Activated CD4-positive, CD25-positive, alpha-beta regulatory T cell treated with anti-CD3 and anti-CD28 coated beads, Interleukin-2, amount 50 U/mL, for 16 hours (primary cell): ENCODE measurements at places on chromosomes 7 and 10.

DNA sequence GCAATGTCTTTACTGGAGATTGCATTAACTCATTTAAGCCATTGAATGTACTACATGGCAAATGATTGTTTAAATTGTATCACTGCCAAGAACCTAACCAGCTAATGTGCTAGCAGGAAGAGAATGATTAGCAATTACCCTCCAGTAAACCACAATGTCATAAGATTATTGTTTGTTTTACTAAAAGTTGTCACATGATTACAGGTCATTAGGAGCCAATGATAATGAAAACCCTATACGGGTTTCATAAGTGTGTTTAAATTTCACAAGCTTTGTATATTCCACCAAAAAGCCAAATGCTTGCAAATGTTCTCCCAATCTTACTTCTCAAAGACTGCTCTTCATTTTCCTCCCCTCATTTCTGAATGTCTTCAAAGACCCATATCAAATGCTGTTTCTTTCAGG lies 76.5 kb upstream of the PPP1R3C start:
- no peak for DNase-seq

GRCh38 chr10:96507044-96507443 lies 6.7 kb downstream of the TLL2 start:
- DNase-seq: no peak

GRCh38 chr7:141433698-141434097 lies 117.5 kb upstream of the AGK start:
- DNase-seq: no peak

DNA sequence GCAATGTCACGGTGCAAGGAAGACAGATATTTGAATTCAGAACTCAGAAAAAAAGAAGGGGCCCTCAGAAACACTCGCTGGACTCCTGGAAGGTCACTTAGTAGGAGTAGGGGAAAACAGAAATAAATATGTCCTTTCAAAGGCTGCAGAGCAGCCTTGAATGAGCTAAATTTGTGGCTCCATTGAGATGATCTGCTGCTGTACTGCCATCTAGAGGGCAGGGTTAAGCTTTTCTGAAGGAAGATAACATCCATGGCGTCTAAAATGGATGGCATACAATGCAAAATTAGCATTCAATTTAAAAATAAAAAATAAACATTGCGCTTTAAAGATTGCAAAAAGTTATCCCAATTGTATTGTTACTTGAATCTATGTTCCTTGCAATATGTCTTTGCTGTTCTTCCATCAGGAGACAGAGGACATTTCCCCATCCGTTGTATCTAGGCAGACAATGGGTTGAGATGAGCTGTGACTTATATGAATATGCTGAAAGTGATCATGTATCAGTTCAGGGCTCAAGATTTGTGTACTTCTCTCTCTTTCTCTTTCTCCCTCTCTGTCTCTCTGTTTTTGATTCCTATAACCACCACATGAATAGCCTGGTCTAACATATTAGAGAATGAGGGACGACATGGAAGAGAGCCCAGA lies 642.2 kb downstream of the SH2D4B start:
- no peak for DNase-seq

- no peak for DNase-seq
These were observed 144.0 kb upstream of the ASAH2 start for GRCh38 chr10:50395271-50395670.

GRCh38 chr10:77392851-77393250 lies 244.8 kb downstream of the KCNMA1 start:
- no peak for DNase-seq

DNA sequence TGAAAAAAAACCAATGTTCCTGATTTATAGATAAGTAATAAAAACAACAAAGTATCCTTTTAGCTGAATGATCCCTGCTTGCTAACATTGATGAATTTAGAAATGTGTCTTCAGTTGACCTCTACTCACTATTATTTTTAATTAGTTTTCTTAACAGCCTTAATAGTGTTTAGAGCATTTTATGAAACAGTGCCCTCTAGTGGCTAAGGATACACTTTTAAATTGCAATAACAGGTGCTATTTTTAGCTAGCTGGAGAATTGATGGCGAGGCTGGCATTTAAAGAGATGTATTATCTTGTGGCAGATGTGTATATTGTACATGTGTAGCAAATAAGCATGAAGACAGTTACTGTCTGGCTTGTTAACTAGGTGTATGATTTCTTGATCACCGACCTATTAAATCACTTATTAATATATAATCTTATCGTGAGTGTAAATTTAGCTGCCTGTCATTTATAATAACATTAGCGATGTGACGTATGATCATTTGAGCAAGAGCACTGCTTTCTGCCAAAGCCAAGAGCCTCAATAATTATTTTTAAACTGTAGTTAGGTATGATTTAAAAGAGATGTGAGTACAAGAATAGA lies 451.9 kb downstream of the DPP6 start:
- DNase-seq: no peak

DNA sequence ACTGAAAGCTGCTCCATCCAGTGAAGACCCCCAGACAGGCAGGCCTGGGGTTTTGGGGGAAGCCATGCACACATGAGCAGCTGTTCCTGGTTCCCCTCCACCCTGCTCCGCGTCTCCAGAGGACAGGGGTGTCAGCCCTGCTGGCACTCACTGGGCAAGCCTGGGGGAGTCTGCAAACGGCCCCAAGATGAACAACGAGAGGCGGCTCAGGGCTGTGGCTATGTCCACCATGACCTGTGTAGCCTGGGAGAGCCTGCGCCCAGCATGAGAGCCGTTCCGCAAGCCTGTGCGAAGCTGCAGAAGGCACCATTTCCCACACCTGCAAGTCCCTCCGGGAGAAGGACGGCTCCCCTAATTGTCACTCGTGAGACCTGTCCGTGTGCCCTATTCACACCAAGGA lies 59.5 kb downstream of the DPYSL4 start:
- no peak for DNase-seq

- DNase-seq: no peak
These were observed 6.8 kb upstream of the LAT2 start for GRCh38 chr7:74202841-74203556.

GRCh38 chr7:46715579-46715978 lies 794.5 kb upstream of the IGFBP3 start:
- no peak for DNase-seq

- no peak for DNase-seq
These were observed 23.8 kb upstream of the IFIT2 start for GRCh38 chr10:89278034-89278535.

DNA sequence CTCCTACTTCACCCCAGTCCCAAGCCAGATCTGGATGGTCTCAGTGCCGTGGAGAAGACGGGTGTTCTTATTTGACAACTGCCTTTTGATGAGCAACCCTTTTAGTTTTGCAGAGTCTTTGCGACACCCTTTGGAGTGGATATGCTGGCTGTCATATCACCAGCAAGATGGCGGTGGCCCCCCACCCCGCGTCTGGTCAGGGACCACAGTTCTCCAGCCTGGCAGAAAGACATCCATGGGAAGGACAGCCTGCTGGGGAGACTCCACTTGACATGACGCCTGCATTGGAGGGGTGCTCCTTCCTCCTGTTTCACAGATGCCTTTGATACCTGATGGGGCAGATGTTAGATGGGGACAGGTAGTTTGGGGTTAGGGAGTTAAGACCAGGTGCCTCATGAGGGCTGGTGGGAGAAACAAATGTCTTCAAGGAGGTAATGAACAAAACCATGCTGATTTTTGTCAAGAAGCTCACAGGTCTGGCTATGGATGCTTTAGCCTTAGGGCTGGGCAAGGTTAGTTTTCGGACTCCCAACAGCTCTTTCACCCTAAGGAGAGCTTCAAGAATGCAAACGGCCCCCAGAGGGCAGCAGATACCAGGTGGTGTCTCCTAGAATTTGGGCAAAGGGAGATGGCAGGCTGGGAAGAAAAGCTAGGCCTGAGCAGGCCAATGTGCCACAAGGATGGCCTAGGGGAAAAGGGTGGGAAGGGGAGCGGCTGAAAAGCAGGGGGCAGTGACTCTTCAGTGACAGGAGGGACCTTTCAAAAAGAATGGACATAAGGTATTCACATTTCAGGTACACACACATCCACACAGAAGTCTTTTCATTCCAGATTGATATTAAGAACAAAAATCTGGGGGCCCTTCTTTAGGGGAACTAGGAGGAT lies 95.2 kb downstream of the CLEC2L start:
- DNase-seq: no peak

GRCh38 chr10:83982812-83983211 lies 156.5 kb upstream of the GHITM start:
- no peak for DNase-seq

GRCh38 chr10:124713679-124714255 lies 30.4 kb downstream of the FAM53B start:
- no peak for DNase-seq

- DNase-seq: no peak
These were observed 135.8 kb downstream of the CAMK1D start for GRCh38 chr10:12484941-12485805.

- no peak for DNase-seq
These were observed 341.8 kb upstream of the SEMA3A start for GRCh38 chr7:84536271-84536870.

DNA sequence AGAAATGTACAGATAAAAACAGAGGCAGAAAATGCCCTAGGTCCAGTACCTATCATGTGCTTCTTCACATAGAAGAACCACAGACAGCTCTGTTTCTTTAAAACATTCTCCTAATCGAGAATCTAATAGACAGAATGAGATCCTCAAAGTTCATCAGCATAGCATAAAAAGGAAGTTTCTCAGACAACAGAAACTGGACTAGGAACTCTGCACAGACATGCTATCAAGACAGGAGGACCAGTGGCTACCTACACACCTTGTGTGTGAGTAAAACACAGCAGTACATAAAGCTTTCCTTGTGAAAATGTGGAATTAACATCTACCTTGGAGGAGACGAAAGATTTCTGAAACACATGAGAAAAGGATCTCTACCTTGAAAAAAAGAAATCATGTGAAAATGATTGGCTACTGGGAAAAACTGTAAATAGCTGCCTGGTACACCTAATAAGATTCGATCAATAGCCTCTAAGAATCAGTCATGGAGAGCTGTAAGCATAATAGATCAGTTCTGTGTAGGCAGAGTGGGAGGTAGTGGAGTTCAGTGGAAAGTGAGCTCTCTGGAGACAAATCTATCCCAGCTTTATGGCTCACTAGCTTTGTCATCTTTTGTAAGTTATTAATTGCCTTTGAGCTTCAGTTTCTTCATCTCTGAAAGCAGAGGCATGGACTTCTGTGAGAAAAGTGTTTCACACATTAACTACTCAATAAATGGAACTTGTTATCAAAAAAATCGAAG lies 26.7 kb downstream of the ELAPOR2 start:
- DNase-seq: no peak

DNA sequence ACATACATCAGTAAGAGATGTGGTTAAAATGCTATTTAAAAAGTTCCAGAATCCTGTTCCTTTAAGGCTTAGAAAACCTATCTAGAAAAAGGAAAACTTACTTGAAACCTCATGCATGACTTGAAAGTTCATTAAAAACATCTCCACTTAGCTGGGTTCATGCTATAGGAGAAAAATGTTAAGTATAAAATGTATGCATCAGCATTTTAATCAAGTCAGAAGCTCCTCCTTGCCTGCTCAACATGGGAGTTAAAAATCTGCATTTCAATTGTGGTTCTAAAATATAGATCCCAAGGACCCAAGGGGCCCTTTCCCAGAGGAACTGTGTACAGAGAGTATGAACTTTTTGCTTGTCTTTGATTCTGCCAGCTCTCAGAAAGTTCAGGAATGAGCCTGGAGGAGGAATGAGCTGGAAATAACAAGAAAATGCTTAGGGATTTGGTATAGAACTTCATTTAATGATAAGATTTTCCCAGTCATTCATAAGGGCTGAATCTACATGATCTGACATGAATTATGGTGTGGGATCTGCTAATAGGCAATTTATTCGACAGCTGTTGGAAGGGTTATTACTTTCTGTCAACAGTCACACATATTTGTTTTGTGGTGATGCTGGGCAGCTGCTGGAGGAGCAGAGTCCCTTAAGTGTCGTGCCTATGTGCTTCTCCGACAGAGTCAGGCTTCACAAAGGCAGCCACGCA lies 85.6 kb upstream of the MTPN start:
- DNase-seq: no peak

DNA sequence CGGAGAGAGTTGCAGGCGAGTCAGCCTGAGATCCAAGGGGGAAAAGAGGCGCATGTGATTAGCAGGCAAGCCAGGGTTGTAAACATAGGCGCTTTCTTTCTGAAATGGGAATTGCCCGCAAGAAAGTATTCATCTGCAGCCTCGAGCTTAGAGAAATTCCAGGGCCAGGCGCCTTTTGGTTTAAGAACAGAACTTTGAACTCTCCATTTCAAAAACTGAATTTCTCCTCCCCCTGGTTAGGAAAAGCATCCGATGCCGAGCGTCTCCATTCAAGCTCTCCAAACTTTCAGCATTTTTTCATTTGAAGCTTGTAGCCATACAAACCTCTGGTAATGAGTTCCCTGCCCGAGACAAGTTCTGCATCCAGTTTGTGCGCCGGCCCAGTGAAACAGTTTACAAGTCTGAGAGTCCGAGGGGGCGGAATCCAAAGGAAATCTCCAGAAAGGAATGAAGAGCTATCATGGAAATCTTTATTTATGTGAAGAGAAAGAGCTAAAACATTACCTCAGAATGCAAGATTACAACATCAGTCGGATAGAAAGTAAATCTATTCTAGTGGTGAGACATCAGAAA lies 69.9 kb downstream of the FAM204A start:
- DNase-seq: no peak

- no peak for DNase-seq
These were observed 105.9 kb downstream of the ARHGAP12 start for GRCh38 chr10:31822616-31823318.

- no peak for DNase-seq
These were observed 25.3 kb downstream of the ANXA8 start for GRCh38 chr10:47458466-47459154.

- no peak for DNase-seq
These were observed 213.7 kb downstream of the CSTF2T start for GRCh38 chr10:51485668-51486067.

GRCh38 chr7:67777119-67777518 lies 780.5 kb downstream of the TYW1 start:
- DNase-seq: no peak

GRCh38 chr7:111226800-111227199 lies 135.9 kb downstream of the LRRN3 start:
- no peak for DNase-seq

DNA sequence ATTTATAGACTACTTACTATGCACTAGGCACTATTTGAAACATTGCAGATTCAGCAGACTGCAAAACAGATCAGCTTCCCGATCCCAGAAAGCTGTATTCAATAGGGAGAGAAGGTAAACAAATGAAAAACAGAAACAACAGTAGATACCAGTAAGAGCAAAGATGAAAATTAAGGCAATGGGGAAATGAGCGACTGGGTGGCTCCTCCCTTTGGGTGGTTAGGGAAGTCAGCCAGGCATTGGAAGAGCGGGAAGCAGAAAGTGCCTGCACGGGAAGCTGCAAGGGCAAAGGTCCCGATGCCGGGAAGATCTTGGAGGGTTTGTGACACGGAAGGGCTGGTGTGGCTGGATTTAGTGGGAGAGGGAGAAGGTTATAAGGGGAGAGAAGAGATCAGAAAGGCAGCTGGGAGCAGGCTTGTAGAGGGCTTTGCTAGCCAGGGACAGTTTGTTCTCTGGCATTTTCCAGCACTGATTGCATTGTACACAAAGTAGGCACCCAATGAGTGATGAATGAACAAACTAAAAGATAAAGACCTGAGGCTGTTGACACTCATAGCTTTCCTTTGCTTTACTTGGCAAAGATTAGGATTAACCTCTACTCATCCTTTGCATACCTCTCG lies 67.8 kb downstream of the NAMPT start:
- no peak for DNase-seq

GRCh38 chr10:117553142-117553814 lies 10.7 kb downstream of the EMX2 start:
- DNase-seq: no peak
